ENCODE measurements at places on chromosomes 5 and 9. TPM values are rescaled to one million over a fixed set of nuclear protein-coding genes. Genes with fewer than 3 reads are reported as not detected.

DNA sequence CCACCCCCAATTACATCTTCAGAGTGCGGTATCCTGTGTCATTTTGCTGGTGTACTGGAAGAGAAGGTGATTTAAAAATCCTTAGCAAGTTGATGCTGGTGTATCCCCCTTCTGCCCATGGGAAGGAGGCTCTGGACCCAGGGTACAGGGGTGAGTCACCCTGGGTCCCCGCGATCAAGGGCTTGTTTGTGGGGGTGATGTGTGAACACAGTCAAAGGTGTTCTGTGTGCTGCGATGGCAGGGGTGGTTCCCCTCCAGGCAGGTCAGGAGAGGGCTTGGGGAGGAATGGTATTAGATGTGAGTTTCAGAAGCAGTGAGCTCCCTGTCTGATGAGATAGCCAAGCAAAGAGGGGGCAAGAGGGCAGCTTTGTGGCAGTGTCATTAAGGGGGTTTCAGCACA lies 28.9 kb downstream of the OLFM1 start:
- no peak for DNase-seq

- no peak for DNase-seq
Observed at GRCh38 chr9:81427870-81428269, 261.5 kb downstream of the TLE1 start.

GRCh38 chr9:118991366-118992285 lies 377.6 kb downstream of the BRINP1 start:
- no peak for DNase-seq

- no peak for DNase-seq
Observed at GRCh38 chr5:2094616-2094995, 211.9 kb upstream of the IRX4 start.

DNA sequence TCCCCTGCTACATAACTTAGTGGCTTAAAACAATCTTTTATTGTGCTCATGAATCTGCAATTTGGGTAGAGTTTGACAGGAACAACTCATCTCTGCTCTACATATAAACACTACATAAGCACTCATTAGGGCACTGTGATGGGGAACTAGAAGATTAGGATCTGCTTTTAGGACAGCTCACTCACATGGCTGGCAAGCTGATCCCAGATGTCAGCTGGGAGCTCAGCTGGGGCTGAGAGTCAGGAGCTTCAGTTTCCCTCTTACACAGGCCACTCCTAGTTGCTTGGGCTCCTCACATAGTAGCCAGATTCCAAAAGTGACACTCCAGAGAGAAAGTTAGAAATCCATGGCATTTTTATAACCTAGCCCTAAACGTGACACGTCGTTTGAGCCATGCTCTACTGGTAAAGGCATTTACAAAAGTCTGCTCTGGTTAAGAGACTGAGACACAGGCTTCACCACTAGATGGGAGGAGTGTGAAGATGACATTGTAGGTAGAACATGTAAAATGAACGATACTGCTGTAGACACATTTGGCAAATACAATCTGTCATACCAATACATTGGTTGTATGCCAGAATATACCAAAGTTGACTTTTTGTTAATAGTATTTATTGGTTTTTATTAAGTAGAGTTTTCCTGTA lies 23.6 kb downstream of the SCAI start:
- no peak for DNase-seq

GRCh38 chr9:91274949-91275492 lies 86.7 kb downstream of the AUH start:
- DNase-seq: no peak

GRCh38 chr5:91280362-91281269 lies 102.5 kb downstream of the ARRDC3 start:
- peak; percentile 95 for DNase-seq

- no peak for DNase-seq
Observed at GRCh38 chr5:178751286-178751685, 20.8 kb upstream of the ZNF354A start.

GRCh38 chr5:88090506-88090905 lies 178.1 kb downstream of the TMEM161B start:
- DNase-seq: no peak

DNA sequence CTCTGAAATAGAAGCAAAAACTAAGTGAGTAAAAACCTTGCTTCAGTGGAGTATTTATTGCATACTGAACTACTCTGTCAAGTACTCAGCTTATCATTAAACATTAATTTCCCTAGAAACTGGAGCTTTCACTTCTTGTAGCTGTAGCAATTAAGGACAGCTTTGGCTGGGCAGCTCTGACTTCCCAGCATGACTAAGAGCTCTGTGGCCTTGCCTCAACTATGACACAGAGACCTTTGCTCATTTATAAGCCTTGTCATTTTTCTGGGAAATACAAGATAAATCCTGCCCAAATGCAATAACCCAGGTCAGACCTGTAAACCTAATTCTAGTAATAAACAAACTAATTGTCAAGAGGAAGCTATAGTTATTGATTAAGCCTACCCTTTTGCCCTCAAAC lies 65.4 kb upstream of the STK32A start:
- no peak for DNase-seq

GRCh38 chr5:17373814-17374556 lies 124.0 kb upstream of the TAF11L2 start:
- no peak for DNase-seq

DNA sequence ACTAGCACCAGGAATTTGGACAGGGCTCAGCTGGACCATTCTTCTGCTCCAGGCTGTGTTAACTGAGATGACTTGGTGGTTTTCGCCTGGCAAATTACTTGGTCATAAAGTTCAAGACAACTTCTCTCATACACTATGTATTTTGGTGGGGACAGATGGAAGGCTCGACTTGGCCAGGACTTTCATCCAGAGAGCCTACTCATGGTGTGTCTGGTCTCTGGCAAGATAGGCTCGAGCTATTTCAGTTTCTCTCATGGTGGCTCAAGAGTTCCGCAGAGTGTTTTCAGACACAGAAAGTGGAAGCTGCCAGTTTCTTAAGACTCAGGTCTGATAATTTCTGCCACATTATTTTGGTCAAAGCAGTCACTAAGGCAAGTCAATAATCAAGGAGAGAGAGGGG lies 135.6 kb downstream of the IRX2 start:
- DNase-seq: no peak

GRCh38 chr9:137670391-137671195 lies 51.8 kb downstream of the EHMT1 start:
- peak; percentile 61 for DNase-seq

- no peak for DNase-seq
Observed at GRCh38 chr9:127290561-127291065, 26.0 kb downstream of the GARNL3 start.

GRCh38 chr5:60352992-60353599 lies 346.9 kb downstream of the DEPDC1B start:
- no peak for DNase-seq

GRCh38 chr5:11182441-11183080 lies 421.5 kb upstream of the DAP start:
- no peak for DNase-seq

DNA sequence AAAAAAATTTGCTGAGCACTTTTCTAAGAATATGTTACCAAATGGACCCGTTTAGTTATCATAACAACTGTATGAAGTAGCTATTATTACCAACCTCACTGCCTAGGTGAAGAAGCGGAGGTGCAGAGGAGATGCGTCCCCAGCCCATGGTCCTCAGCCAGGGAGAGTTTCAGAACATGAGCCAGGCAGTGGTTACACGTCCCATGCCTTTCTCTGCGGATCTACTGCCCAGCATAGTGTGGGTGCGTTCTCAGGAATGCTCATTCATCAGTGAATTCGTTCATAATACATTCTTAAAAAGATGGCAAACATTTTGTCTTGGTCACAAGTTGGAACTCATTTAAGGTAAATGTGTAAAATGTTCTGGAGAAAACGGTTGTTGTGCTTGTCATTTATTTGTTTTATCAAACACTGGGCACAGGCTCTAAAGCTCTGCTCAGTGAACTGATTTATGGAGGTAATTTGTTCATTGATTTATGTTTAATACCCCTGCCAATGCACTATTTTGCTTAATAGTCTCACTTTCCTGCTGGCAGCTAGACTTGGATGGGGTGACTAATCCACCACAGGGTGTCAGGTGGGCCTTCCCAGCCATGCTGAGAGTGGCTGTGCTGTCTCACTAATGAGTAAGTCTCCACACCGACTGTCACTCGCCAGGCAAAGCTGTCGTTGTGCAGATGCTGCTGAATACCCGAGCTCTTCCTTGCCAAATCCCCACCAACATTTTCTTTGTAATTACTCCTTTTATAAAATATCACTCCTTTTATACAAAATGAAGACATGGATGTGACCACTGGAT lies 248.8 kb downstream of the TENT4A start:
- no peak for DNase-seq

DNA sequence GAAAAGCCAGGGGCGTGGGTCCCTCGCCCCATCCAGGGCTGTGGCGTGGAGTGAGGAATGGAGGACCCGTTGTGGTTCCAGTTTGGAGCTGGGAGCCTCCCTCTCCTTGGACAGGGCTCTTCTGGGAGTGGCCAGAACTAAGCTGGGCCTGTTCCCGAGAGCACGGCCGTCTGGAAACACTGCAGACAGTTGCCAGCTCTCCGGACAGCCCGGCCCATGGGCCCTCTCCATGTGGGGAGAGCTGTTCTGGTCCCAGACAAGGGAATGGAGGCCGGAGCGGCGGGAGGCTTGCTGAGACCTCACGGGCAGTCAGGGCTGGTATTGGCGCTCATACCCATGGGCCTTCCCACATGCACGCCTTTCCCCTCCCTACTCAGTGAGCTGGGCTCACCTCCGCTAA lies 45.2 kb upstream of the FCN2 start:
- DNase-seq: no peak

- no peak for DNase-seq
Observed at GRCh38 chr5:41812156-41812555, 58.1 kb downstream of the OXCT1 start.

GRCh38 chr5:113295111-113295539 lies 139.7 kb downstream of the TSSK1B start:
- DNase-seq: no peak

DNA sequence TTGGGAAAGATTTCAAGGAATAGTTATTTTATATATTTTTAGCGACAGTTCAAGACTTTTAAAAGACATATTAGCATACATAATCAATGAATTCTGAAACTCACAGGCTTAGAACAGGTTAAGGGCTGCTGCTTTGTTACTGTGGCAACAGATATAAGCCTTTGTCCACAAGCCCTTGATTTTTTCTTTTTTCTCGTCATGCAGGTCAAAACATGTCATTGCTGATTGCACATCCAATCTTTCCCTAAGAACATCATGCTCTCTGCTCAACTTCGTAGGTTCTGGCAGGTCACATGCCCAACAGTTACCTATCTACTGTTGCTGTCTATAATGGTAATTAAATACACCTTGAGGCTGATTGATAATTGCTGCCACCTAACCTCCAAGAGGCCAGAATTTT lies 172.5 kb upstream of the PTPRD start:
- no peak for DNase-seq

DNA sequence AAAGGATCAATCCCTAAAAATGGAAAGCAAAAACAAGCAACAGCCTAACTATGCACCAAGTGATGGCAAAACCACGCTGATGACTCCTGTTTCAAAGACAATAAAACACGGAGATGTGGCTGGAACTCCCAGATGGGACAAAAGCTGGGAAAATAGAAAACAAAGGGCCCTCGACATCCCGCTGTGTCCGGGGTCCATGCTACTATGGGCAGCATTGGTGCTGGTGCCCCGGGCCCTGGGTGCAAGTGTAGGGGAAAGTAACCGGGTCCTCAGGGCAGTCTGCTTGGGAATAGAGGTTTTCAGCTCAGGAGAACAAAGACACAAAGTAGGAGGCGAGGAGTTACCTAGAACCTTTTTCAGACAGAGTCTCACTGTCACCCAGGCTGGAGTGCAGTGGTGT lies 46.1 kb downstream of the MRPL36 start:
- DNase-seq: no peak

DNA sequence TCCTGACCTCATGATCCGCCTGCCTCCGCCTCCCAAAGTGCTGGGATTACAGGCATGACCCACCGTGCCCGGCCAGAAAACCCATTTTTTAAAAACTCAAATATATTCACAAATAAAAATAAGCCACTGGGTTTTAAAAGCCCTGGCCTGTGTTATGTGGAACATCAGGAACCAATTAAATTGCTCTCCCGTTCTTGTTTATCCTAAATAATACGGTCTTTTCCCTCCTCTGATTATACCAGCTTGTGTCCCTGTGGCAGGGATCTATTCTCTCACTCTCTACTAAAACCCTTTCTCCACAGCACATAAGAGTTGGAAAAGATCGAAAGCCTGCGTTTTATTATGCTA lies 30.1 kb upstream of the LPAR1 start:
- no peak for DNase-seq

- DNase-seq: peak; percentile 51
Observed at GRCh38 chr5:90529939-90530677, 724 bp upstream of the LYSMD3 start.

- DNase-seq: no peak
Observed at GRCh38 chr5:171310212-171310818, 1.3 kb downstream of the TLX3 start.

DNA sequence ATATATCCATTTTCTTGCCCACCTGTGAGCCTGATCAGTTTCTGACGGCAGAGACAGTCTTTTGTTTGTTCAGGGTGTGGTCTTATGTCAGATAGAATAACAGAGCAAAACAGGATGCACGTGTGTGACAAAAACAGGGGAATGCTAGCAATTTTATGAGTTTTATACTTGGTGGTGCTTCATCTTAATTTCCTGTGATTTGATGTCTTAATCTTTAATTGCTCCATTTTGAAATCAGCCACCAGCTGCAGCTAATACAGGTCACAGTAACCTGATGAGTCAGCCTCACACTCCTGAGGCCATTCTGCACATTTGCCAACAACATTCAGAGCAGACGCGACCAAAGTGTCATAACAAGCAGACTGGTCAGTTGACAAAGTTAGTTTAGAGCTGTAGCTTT lies 42.3 kb upstream of the JMY start:
- DNase-seq: no peak

- no peak for DNase-seq
Observed at GRCh38 chr5:104456122-104456521, 893.5 kb upstream of the NUDT12 start.

- no peak for DNase-seq
Observed at GRCh38 chr5:97525780-97526179, 342.7 kb upstream of the RIOK2 start.

- DNase-seq: no peak
Observed at GRCh38 chr5:34868791-34869190, 29.8 kb downstream of the TTC23L start.

GRCh38 chr5:76728965-76729364 lies 13.0 kb downstream of the F2R start:
- no peak for DNase-seq

FAM81B gene
- total RNA-seq: not detected

IL5 gene
- total RNA-seq: not detected

OR1Q1 gene
- not detected for total RNA-seq

ARSI gene
- total RNA-seq: 1.6 TPM

ELAVL2 gene
- total RNA-seq: 0.35 TPM

ABLIM3 gene
- 12.4 TPM for total RNA-seq

ZFP2 gene
- 1.1 TPM for total RNA-seq

C5orf52 gene
- 5.7 TPM for total RNA-seq

C6 gene
- total RNA-seq: 1.4 TPM

FAM153A gene
- total RNA-seq: not detected

FOXD4L3 gene
- not detected for total RNA-seq

IRX2 gene
- total RNA-seq: 0.51 TPM

POLK gene
- 32.5 TPM for total RNA-seq

DNM1 gene
- 4.0 TPM for total RNA-seq

MGAT4B gene
- 476 TPM for total RNA-seq

CTXN3 gene
- total RNA-seq: not detected

SPEF2 gene
- total RNA-seq: 3.7 TPM

IL33 gene
- 16.2 TPM for total RNA-seq
